NCI-H345 (cell line): ENCODE measurements at places on chromosomes 3 and 15.

DNA sequence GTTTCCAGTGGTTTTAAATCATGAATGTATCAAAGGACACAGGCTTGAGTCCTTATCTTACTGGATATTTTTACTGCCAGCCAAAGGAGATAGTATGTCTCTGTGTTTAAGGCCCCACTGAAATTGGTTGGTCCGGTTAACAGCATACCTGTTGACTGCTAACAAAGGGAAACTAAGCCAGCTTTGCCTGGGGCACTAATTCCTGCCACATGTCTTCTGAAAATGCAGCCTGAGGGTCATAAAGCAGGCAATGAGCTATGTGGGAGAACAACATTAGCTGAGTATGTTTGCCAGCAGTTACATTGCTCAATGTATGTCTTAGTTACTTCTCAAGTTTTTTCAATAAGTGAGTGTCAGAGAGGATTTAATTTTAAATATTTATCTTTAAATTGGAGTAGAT is 12.4 kb downstream of the PLS1 start:
- no peak for DNase-seq

- DNase-seq, result no peak
These were observed 161.7 kb downstream of the CD47 start for GRCh38 chr3:107929088-107929487.

DNA sequence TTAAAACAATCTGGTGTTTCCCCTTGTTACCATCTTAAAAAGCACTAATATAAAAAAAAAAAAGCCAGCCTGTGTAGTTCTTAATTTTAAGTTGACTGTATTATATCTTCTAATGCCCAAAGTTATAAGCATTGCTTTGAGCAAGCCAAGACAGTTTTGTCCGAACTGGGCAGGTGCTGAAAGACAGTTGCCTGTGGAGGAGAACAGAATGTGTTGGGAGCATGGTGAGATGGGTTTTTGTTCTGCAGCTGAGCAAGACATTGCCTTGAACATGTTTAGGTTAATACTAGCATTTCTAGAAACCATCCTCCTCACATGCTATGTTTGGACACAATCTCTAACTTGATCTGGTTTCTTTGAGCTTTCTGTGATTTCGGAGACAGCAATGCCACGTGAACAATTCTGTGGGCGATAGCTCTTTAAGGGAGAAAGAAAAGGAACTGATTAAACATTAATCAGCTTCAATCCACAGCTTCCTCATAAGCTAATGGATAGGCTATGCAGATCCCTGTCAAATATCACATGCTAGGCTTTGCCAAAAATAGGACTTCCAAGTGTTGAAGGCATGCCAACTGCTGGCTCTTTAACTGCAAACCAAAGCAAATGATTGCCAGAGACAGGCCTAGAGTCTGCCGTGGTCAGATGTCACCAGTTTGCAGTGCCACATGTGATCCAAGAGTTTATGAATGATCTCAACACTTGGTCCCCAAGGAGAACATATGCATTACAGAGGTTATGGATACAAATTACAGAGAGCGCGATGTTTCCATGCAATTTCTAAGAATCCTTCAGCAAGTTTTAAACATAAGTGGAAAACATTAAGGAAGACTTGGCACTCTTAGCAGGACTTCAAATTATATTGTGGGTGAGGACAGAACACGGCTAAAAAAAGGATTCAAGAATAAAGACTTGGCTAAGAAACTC is 428.1 kb downstream of the ROBO2 start:
- DNase-seq, result no peak

GRCh38 chr3:51295625-51296024 is 89.5 kb upstream of the MANF start:
- DNase-seq, result no peak

GRCh38 chr3:99863588-99863987 is 45.9 kb downstream of the CMSS1 start:
- DNase-seq, result no peak

DNA sequence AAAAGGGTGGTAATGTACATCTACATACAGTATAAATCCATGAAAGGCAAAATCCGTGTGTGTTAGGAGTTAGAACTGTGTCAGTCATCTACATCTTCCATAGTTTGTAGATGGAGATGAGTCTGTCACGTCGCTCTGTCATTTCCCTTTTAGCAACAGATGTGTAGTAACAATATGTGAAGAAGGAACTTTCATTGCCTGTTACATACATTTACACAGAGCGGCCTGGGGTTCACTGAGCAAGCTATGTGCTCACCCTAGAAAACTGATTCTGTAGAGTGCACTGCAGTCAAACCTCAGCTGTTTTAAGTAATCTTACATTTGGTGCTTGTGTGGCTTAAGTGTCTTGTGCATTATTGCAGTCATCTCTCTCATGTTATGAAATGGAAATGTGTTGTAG is 41.6 kb upstream of the AP3B2 start:
- no peak for DNase-seq

DNA sequence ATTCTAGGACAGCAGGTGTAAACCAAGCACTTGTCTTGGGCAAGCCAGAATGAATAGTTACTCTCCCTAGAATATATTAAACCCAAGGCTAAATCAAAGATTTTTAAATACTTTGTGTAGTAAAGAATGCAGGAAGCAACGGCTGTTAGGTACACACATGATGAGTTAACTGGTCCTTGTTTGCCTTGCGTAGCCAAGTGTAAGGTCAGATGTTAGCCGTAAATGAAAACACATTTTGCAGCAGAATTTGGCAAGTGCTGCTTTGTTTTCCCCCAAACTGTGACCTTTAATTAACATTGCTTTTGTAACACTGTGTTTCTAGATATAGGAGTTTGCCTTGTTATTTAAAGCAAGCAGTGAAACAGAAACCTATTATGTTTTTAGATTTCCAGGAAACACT is 368.7 kb downstream of the IL5RA start:
- DNase-seq, result no peak

GRCh38 chr3:156727519-156728205 is 53.3 kb downstream of the TIPARP start:
- DNase-seq, result no peak

- DNase-seq, result peak; percentile 60
These were observed 4.6 kb downstream of the MYRIP start for GRCh38 chr3:39814007-39814406.

DNA sequence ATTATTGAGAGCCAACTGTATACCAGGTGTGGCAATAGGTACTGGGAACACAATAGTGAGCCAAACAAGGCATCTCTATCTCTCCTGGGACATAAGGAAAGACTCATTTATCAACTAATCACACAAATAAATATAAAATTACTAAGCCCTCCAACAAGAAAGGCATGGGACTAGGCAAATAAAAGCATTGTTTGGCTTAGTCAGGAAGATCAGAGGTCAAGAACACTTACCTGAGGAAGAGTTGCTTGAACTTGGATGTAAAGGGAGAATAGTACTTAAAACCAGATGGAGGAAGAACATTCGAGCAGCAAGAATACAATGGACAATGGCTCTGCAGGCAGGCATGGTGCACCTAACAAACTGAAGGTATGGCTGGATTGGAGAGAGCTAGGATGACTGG is 300.7 kb downstream of the WDR72 start:
- no peak for DNase-seq

GRCh38 chr15:47551079-47551478 is 166.2 kb upstream of the SEMA6D start:
- DNase-seq, result no peak

- DNase-seq, result no peak
These were observed 290.4 kb upstream of the STT3B start for GRCh38 chr3:31242026-31242960.

GRCh38 chr3:135272026-135272669 is 477.1 kb downstream of the EPHB1 start:
- peak; percentile 65 for DNase-seq

- no peak for DNase-seq
These were observed 158.4 kb downstream of the KLHL25 start for GRCh38 chr15:85636351-85636750.

- DNase-seq, result no peak
These were observed 86.3 kb downstream of the TMEM108 start for GRCh38 chr3:133124511-133124910.

- DNase-seq, result no peak
These were observed 64.6 kb downstream of the SLCO2A1 start for GRCh38 chr3:133965013-133965570.

DNA sequence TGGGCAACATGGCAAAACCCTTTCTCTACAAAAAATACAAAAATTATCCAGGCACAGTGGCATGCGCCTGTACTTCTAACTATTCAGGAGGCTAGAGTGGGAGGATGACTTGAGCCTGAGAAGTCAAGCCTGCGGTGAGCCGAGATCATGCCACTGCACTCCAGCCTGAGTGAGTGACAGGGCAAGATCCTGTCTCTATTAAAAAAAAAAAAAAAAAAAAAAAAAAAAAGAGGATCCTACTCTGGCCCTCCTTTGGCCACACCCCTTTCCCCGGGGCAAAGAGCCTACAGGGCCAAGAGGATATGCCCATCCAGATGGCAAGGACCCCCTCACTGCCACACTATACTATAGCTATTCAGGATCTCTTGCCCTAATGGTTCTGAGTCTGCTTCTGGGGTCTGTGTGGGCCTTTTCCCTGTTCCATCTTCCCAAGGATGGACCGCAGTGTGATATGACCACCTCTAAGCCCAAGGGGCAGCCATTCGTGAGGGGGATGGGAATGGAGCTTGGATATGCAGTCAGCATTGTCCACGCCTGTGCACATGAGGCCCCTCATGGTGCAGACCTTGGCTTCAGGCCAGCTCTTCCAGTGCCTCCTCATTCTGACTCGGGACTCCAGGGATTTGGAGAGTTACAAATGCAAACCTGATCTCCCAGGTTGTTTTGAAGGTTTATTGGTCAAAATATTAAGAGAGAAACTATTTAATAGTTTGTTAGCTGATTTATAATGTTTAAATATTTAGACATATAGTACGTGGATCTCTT is 7.3 kb downstream of the TYRO3 start:
- no peak for DNase-seq

- DNase-seq, result no peak
These were observed 61.7 kb upstream of the SLC25A26 start for GRCh38 chr3:66158933-66159683.

DNA sequence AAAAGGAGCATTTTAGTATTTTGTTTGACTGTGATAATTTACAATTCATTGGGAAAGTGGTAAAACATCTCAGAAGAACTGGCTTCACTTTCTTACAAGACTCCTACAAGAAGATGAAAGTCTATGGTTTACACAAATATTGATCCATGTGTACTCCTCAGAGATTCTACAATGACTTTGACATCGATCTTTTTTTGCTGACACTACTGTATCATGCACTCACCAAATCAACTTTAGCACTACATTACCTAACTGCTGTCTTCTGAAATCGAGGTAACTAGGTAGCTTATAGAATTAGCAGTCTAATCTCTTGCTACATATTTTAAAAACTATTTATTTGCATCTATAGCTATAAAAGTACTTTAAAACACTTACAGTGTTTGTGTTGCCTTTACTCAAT is 757.6 kb downstream of the TBL1XR1 start:
- no peak for DNase-seq

DNA sequence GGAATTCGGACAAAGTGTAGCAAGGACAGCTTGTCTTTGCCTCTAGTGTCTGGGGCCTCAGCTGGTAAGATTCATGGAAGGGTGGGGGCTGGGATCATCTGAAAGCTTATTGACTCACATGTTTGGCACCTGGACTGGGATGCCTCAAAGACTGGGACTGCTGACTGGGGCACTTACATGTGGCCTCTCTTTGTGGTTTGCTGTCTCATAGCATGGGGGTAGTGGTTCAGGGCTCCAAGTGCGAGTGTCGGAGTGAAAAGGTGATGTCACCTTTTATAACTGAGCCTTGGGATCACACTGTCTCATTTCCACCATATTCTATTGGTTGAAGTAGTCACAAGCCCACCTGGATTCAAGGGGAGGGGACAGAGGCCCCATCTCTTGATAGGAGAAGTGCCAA is 6.8 kb downstream of the MFSD1 start:
- DNase-seq, result no peak

DNA sequence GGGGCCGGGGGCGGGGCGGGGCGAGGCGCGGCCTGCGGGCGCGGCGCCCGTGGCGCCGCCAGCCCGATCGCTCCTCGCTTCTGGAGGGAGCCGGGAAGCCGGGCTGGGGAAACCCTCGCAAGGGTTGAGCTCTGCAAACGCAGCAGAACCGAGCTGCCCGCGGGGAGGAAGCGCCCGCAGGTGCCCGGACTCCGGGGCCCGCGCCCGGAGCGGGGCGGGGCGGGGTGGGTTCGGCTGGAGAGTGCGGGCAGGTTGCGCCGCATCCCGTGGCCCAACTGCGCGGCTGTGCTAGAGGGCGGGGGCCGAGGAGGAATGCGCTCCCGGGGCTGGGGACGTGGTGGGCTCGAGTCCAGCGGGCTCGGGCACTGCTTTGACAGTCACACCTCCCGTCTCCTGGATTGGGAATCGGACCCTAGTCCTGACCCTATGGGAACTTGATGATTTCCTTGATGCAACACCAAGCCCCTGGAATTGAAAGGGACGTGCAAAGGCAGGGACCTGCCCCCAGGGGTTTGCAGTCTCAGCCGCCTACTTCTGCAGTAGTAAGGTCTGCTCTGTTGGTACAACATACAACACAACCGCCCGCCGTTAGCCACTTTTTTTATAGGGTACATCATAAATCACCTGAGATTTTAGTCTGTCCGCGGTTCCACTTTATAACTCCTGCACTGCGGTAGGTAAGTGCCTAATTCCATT is 34.3 kb downstream of the ZBTB38 start:
- DNase-seq, result peak; percentile 22

DNA sequence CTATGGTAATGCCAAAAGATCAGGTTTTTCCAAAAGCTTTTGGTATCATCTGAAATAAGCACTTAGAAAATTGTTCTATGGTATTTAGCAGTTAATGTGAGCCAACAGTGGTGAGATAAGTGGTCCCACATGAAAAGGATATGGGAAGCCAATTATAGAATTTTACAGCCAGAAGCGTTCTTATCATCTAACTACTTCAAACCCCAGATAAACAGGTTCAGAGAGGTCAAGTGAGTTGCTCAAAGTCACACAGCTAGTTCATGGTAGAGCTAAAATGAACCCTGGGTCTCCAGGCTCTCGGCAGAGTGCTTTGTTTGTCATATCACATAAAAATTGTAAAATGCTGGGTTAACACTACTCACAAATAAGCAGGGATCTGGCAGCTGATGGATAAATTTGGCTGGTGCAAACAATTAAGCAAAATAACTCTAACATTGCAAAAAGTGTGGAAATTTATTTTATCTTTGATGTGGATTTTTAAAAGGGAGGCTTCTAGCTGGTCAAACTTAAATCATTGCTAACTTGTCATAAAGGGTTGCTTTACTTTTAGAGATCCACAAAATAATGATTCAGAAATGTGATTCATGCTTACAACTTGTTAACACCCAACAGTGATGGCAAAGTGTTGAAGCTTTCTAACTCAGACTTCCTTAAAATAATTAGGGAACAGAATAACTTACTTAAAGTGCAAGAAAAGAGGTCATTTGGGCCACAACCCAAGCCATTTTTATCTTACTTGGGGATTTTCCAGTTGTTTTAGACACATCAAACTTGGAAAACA is 202.8 kb upstream of the TBC1D5 start:
- DNase-seq, result no peak
